Stimulated activated CD8-positive, alpha-beta memory T cell treated with anti-CD3 and anti-CD28 coated beads, Interleukin-4, amount 100 ng/mL, for 1 hour (primary cell): ENCODE measurements at places on chromosomes 7 and 10.

DNA sequence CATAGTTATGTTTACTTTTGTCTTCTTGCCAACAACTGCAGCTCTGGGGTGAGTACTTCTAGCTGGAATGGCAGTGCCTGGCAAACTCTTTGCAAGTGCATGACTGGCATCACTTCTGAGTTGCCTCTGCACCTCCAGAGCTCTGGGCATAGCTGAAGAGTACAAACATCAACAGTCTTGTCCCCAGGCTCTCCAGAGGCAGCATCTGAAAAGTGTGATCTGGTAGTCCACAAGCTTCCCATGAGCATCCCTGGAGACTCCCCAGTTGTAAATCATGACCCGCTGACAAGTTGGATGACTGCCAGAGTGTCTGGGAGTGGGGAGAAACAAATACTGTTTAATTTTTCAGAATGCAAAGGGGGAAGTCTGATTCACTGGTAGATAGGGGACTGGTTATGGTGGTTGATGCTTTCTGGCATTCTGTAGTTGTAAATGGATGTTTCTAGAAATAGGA lies 138.9 kb upstream of the CDK13 start:
- no peak for DNase-seq

DNA sequence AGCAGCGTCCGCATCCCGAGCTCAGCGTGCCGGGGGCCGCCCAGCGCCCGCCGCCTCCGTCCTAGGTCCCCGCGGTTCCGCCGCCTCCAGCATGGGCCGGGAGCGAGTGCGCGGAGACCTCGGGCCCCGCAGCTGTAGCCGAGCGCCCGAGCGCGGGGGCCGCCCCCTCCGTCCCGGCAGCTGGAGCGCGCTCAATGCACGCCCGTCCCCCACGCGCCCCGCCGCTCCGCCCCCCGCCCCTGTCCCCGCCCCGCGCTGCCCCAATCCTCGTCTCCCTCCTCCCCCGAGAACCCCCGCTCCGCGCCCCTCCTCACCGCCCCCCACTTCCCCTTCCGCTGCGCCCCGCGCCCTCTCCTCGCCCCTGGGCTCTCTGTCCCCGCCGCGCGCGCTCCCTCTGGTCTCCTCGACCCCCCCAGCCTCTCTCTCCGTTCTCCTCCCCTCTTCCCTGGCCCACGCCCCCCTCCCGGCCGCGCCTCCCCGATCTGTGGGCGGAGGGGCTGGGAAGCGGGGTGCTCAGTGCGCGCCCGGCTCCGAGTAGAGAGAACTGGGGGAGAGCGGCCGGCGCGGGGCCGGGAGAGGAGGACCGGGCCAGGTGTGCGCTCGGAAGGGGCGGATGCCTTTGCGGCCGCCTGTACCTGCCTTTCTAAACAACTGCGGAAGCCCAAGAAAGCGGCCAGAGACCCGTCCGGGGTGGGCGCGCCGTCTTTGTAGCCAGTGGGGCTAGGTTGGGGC lies at the start of gene VIPR2:
Gene VIPR2, minus strand, starts transcription at position 110 of the 732 bp plus-strand sequence. Its CDS starts 96 bp downstream, at position 14.
- DNase-seq, result no peak

DNA sequence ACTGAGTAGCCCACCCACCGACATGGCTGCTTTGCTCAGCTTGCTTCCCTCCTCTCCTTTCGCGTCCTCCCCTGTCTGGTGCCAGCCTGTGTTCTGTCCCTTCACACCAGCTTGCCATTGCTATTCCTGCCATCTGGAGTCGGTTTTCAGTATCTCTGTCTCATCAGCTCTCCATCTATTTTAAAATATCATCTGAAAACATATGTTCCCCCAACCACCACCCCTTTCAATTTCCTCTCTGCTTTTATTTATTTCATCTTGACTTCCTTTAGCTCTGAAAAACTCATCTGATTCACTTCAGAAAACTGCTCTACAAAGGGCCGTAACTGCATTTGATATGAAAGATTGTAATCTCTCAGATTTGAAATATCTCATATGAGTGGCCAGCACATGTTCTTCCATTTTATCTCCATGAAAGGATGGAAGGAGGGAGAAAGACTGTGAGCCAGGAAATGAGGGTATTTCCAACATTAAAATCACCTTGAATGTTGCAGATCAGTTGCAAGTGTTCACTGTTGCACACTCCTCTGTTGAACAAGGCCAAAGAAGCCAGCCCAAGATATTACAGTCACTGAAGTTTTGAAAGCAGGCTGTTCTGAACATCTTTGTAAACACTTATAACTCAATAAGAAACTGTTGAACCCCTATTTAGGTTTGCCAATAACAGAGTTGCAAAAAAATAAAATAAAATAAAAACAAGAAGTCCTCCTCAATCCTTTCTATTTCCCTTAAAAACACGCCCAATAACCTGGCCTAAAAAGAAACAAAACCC lies 202.4 kb upstream of the NEBL start:
- DNase-seq, result no peak

DNA sequence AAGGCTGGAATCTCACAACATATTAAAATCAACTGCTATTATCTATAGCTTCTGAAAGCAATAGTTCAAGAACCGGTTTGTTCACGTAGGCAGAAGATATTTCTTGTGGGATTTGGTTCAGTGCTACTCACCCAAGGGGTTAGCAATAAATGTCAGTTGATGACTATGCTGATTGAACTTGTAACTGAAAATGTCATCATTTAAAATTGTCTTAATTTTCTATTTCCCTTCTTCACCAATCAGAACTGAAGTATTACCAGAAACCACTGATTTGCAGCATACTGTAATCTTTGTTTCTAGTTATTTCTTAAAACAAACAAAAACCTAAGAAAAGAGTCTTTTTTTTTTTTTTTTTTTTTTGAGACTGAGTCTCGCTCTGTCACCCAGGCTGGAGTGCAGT lies 46.1 kb downstream of the CPEB3 start:
- no peak for DNase-seq

DNA sequence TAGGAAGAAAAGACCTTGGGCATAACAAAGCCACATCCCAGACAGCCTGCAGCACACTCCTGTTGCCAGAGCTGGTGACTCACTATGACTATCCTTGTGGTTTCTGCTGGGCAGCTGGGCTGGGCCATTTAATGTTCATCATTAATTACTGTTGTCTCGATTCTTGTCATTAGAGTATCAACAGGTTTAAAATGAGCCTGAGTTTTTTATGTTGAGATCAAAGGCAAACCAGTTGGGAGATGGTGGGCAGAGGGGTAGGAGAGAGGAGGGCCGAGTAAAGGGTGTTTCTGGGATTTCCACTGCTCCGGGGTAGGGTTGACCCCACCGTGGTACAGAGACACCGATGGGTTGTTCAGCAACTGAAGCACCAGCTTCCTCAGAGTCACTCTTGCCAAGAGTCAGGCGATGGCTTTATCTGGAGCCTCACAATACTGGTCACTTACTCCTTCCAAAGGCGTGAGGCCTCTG lies 128.7 kb upstream of the LYZL1 start:
- no peak for DNase-seq

DNA sequence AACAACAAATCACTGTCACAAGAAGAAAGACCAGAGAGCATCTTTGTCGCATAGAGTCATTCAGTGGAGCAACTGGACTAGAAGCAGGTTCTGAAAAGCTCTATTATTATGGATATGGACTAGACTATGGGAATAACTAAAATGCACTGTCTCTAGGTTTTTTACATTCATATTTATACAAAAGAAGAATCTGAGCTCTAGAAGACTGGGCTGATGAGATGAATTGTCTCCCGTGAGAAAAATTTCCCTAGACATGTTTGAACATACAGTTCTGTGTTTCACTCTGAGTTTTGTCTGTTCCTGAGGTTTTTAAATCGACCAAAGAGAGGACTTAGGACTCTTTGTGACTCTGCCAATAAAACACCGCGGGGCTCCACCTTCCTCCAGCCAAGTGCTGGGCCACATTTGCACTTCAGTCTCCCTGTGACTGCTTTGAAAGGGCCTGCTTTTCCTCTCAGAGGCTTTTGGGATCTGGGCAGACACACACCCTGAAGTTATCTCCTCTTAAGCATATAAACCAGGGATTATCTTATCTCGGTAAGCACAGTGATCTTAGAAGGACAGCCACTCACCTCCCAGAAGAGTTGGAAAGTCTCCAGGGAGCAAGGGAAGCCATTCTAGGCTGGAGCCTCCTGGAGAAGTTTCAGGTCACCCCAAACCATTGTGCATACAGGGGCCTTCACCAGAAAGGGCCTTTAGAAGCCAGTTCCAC lies 101.0 kb upstream of the JCAD start:
- DNase-seq, result no peak

- no peak for DNase-seq
Observed at GRCh38 chr7:99835189-99835588, 7.4 kb downstream of the CYP3A43 start.

GRCh38 chr7:46153951-46154787 lies 233.1 kb upstream of the IGFBP3 start:
- no peak for DNase-seq

GRCh38 chr7:146115851-146116520 lies 615 bp upstream of the CNTNAP2 start:
- DNase-seq, result no peak

DNA sequence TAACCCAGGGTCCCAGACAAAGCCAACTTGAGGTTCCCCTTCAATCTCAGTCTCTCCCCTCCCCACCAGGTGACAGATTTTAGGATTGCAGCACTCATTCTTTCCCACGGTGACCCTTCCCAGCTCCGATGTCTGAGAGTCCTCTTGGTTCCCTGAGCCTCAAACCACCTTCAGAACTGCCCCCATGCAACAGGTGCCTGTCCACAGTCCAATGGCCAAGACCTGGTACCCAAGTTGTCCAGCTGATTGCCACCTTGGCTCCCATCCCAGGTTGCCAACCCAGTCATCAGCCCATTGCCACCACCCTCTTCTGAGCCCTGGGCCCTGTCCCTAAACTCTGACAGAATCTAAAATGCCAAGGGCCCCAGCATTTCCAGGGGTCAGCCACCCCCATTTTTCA lies 53.5 kb downstream of the SLIT1 start:
- DNase-seq, result no peak

DNA sequence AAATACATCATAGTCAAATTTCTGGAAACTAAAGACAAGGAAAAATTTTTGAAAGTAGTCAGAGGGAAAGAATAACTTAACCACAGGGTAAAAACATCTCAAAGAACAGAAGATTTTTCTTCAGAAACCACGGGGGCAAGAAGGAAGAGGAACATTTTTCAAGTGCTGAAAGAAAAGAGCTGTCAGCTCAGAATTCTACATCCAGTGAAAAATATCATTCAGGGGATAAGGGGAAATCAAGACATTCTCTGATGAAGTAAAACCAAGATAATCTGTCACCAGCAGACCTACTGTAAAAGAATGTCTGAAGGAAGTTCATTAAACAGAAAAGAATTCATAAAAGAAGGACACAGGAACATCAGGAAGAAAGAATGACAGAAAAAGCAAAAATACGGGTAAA lies 111.2 kb upstream of the TMEM72 start:
- DNase-seq, result no peak

GRCh38 chr10:21696302-21696701 lies 162.3 kb downstream of the MLLT10 start:
- no peak for DNase-seq

DNA sequence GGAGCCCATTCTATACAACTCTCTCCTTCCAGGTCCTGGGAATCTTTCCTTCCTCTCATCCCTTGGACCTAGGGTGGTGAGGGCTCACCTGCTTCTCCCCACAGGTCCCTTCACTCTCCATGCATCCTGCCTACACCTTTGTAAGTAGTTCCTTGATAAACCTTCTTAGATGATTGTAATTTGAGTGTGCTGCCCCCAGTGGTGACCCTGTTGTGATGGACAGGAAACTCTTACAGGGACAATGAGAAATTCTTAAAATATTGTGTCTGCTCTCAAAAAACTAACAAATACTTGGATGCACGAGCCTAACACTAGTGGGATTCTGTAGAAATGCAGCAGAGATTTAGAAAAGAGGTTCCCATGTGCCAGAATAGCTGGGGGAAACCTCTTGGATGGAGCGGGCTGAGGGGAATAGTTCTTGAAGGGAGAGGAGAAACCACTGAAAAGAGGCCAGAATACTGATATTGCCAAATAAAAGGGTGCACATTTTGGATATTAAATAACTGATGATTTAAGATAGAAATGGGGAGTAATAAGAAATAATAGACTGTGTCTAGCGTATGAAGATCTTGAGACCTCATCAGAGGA lies 6.7 kb upstream of the PAXIP1 start:
- DNase-seq, result no peak

DNA sequence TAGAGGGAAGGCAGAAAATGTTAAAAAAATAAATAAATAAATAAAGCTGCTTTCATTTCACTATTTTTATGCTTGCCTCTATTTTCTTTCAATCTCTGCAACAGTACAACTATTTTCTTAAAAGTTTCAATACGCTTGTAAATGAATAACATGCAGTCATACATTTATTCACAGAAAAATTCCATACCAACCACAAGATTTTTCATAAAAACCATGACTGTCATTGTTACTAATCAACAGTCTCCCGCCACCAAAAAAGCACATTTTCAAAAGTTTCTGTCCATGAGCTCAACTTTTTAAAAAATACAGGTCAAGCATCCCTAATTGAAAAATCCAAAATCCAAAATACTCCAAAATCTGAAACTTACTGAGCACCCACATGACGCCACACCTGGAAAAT lies 5.3 kb downstream of the PARD3 start:
- DNase-seq, result no peak

- no peak for DNase-seq
Observed at GRCh38 chr10:5583525-5584175, 58.9 kb downstream of the CALML3 start.
